ENCODE measurements at places on chromosomes 5 and 9. TPM values are rescaled to one million over a fixed set of nuclear protein-coding genes. Genes with fewer than 3 reads are reported as not detected.

Gene OLFML2A
- 0.28 TPM for total RNA-seq

Gene SLC12A7
- total RNA-seq: 27.9 TPM

Gene CCNG1
- total RNA-seq: 319 TPM

Gene MOB3B
- total RNA-seq: under 0.01 TPM

Gene RASGRF2
- total RNA-seq: 12.4 TPM

Gene LECT2
- not detected for total RNA-seq

Gene CLINT1
- total RNA-seq: 98.2 TPM

Gene KIF24
- total RNA-seq: 2.4 TPM

Gene CRHBP
- under 0.01 TPM for total RNA-seq

Gene LCN15
- not detected for total RNA-seq

Gene LIX1
- not detected for total RNA-seq

Gene C5orf46
- 0.18 TPM for total RNA-seq

Gene GPR150
- 0.19 TPM for total RNA-seq

Gene SLCO6A1
- not detected for total RNA-seq

Gene TMEM215
- not detected for total RNA-seq

Gene TIMD4
- total RNA-seq: not detected

Gene AOPEP
- total RNA-seq: 18.5 TPM

Measured in endothelial cell of coronary artery (primary cell).